ENCODE measurements at places on chromosomes 13 and 19.

GRCh38 chr13:113448885-113449692 lies 4.2 kb downstream of the ADPRHL1 start:
- H3K27me3 ChIP-seq = no peaks in the 10 kb centered on the region
- DNase-seq = peak; percentile 69
- H3K27ac ChIP-seq = no peak overlapping the region
- H3K36me3 ChIP-seq = no peaks in the 10 kb centered on the region
- no peaks in the 10 kb centered on the region for H3K4me1 ChIP-seq

DNA sequence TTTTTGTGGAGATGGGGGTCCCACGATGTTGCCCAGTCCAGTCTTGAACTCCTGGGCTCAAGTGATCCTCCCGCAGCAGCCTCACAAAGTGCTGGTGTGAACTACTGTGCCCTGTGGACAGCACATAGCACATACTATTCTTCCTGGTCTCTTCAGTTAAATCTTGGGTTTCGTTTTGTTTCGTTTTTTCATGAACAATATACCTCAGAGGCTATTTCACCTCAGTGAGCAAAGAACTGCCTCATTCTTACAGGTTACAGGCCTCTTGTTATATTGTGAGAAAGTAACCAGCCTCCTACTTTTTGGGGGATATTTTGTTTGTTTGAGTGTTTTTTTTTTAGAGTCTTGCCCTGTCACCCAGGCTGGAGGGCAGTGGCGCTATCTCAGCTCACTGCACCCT lies 1.3 kb upstream of the C3 start:
- no peak overlapping the region for H3K27ac ChIP-seq
- no peaks in the 10 kb centered on the region for H3K27me3 ChIP-seq
- no peaks in the 10 kb centered on the region for H3K36me3 ChIP-seq
- peaks cover 14% of the 10 kb centered on the region for H3K4me1 ChIP-seq
- DNase-seq = no peak
- no peak overlapping the region for H3K4me3 ChIP-seq

GRCh38 chr13:42707048-42707447 lies 74.3 kb upstream of the FAM216B start:
- no peaks in the 10 kb centered on the region for H3K4me1 ChIP-seq
- no peak overlapping the region for H3K4me3 ChIP-seq
- H3K27me3 ChIP-seq = no peaks in the 10 kb centered on the region
- no peak for DNase-seq

DNA sequence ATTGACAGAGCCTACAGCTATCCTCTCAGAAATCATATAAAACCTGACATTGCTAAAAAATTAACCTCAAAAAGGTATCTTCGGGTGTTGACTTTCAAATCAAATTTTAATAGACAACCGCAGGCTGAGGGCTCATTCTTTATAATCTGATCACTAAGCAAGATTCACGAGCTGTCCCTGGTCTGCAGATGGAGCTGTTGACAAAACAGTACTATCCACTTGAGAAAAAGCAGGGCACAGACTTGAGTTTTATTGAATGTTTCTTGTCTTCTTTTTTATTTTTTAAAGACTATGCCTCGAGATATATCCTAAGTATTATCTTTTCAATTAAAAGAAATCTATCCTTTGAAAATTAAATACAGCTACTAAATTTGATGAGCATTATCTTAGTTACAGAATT lies 540.5 kb downstream of the PCDH9 start:
- H3K27me3 ChIP-seq = no peaks in the 10 kb centered on the region
- no peak for DNase-seq
- H3K4me1 ChIP-seq = no peaks in the 10 kb centered on the region

DNA sequence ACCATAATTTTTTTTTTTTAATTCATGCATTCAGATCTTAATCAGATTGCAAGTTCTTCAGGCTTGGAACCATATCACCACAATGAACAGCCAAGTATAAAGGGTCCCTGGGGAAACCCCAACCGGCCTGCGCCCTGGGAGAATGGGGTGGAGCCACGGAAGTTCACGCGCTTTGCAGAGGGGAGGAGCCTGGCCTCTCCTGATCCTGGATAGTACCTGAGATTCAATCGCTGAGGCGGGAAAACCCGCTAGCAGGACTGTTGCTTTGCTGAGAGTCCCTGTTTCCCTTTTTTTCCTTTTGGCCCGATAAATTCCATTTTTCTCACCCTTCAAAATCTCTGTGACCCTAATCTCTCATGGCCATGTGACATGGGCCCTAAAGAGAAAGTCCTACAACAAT lies 385.1 kb downstream of the IRS2 start:
- no peaks in the 10 kb centered on the region for H3K27me3 ChIP-seq
- no peak overlapping the region for H3K27ac ChIP-seq
- DNase-seq = no peak
- H3K4me1 ChIP-seq = no peaks in the 10 kb centered on the region
- H3K4me3 ChIP-seq = no peak overlapping the region
- no peaks in the 10 kb centered on the region for H3K36me3 ChIP-seq

DNA sequence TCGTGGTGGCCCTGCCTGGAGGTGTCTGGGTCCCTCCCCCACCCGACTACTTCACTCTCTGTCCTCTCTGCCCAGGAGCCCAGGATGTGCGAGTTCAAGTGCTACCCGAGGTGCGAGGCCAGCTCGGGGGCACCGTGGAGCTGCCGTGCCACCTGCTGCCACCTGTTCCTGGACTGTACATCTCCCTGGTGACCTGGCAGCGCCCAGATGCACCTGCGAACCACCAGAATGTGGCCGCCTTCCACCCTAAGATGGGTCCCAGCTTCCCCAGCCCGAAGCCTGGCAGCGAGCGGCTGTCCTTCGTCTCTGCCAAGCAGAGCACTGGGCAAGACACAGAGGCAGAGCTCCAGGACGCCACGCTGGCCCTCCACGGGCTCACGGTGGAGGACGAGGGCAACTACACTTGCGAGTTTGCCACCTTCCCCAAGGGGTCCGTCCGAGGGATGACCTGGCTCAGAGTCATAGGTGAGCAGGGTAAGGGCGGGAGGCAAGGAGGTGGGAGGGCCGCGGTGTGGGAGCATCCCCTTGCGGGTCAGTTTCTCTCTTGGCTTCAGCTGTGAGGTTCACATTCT lies 19.2 kb downstream of the NECTIN2 start:
- no peak for DNase-seq
- no peak overlapping the region for H3K27ac ChIP-seq
- no peaks in the 10 kb centered on the region for H3K36me3 ChIP-seq
- H3K27me3 ChIP-seq = no peaks in the 10 kb centered on the region
- no peak overlapping the region for H3K4me3 ChIP-seq

DNA sequence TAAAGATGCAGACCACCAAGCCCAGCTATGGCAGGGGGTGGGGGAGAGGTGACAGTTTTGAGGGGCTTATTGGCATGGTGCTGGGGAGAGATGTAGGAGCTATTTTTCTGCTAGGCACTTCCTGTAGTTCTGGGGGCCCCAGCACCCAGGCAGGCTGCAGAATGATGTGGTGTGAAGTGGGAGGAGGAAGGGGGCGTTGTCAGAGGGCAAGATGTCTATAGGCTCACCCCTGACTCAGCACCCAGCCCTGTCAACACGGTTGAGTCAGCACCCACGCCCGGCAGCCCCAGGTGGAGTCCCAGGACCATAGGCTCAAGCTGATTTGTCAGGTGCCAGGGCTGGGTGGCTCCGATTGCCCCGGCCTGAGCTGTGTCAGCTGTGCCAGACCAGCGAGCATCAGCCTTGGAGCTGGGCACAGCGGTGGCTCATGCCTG lies 5.8 kb downstream of the KLF2 start:
- H3K27ac ChIP-seq = peak overlapping the region; percentile 94
- no peaks in the 10 kb centered on the region for H3K27me3 ChIP-seq
- H3K4me1 ChIP-seq = peaks cover 49% of the 10 kb centered on the region
- peak; percentile 98 for DNase-seq

DNA sequence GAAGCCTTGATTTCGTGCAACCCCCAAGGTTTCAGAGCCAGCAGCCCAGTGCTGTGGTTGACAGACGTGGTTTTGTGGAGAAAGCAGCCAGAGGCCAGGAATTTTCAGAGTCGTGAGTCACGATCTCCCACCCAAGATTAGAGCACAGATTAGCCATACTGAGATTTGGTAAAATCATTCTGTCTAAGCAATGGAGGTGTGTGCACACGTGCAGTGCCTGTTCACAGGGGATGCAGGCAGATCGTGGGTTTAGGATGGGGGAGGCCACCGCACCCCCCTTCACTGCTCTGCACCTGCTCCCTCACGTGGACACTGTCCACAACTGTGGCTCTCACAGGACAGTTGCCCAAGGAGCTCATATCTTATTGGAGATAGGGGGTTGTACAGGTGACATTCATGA lies 46.6 kb upstream of the GPR183 start:
- peak overlapping the region; percentile 93 for H3K27ac ChIP-seq
- DNase-seq = no peak
- H3K4me1 ChIP-seq = peaks cover 91% of the 10 kb centered on the region
- no peak overlapping the region for H3K4me3 ChIP-seq
- H3K36me3 ChIP-seq = peaks cover 22% of the 10 kb centered on the region

DNA sequence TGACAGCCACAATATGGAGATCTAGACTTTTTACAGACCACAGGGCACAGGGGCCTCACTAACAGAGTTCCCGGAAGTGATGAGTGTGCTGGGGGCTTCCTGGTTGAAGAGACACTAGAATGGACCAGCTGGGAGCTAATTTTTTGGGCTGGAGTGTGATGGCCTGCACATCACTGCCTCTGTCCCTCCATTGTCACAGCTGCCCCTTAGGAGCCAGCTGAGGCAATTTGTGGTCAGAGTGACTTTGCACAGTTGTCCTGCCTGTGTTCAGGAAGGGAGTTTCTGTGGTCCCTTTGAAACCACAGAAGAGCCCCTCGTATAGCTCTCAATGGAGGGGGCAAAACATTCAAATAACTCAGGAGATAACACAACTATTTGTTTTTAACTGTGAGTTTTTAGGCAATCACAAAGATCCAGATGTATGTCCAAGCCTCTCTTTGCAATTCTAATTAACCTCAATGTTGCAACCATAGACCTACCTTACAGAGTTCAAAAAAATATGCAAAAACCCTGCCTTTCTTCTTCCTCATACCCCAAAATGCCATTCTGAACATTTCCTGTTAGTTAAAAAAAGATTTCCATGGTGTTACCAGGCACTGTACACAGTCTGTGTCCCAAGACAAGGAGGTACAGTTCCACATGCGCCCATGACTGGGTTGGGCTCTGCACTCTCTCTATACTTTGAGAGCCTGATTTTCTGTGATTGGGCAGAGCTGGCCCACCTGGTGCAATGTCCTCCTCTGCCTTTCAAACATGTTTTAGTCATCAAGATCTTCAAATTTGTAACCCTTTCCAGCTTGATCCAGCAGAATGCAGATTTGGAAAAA lies 2.4 kb downstream of the ALOX5AP start:
- H3K4me1 ChIP-seq = peaks cover 77% of the 10 kb centered on the region
- DNase-seq = no peak
- H3K27ac ChIP-seq = peak overlapping the region; percentile 8
- H3K36me3 ChIP-seq = no peaks in the 10 kb centered on the region
- no peaks in the 10 kb centered on the region for H3K27me3 ChIP-seq
- peak overlapping the region; percentile 60 for H3K4me3 ChIP-seq

DNA sequence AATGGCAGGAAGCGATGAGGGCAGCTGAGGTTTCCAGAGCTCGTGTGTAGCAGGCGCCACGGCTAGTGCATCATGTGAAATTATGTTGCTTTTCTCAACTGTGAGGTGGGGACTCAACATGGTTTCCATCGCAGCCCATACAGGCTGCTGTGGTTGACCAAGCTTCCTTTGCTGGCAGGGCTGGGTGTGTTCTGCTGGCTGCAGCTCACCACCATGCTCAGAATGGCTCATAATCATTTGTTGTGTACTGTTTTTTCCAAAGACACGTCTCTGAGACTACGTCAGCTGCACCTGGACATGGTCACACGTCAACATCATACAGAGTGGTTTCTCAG lies 16.1 kb upstream of the RASA3 start:
- peak; percentile 77 for DNase-seq
- peak overlapping the region; percentile 79 for H3K27ac ChIP-seq
- H3K4me1 ChIP-seq = peaks cover 98% of the 10 kb centered on the region
- no peaks in the 10 kb centered on the region for H3K36me3 ChIP-seq

DNA sequence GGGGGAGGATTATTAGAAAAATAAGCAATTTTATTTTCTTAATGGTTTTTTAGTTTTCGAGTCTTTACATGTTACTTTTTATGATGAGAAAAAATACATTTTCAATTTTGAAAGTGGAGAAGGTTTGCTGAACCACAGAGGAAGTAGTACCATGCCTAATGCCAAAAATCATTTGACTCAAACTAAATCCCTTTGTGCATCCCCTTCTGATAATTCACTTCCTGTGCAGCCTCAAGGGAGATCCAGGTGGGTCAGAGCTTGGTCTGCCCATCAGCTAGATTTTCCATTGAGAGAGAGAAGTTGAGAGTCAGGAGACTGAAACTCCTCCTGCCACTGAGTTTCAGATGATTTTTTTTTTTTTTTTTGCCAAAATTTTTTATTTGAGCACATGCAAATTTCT lies 571.7 kb downstream of the LIG4 start:
- H3K4me1 ChIP-seq = no peaks in the 10 kb centered on the region
- no peaks in the 10 kb centered on the region for H3K27me3 ChIP-seq

- no peaks in the 10 kb centered on the region for H3K27me3 ChIP-seq
- H3K27ac ChIP-seq = no peak overlapping the region
- H3K4me1 ChIP-seq = peaks cover 14% of the 10 kb centered on the region
- no peak overlapping the region for H3K4me3 ChIP-seq
- peak; percentile 9 for DNase-seq
- H3K36me3 ChIP-seq = no peaks in the 10 kb centered on the region
These were observed 25.6 kb downstream of the CARM1 start for GRCh38 chr19:10896851-10897526.

DNA sequence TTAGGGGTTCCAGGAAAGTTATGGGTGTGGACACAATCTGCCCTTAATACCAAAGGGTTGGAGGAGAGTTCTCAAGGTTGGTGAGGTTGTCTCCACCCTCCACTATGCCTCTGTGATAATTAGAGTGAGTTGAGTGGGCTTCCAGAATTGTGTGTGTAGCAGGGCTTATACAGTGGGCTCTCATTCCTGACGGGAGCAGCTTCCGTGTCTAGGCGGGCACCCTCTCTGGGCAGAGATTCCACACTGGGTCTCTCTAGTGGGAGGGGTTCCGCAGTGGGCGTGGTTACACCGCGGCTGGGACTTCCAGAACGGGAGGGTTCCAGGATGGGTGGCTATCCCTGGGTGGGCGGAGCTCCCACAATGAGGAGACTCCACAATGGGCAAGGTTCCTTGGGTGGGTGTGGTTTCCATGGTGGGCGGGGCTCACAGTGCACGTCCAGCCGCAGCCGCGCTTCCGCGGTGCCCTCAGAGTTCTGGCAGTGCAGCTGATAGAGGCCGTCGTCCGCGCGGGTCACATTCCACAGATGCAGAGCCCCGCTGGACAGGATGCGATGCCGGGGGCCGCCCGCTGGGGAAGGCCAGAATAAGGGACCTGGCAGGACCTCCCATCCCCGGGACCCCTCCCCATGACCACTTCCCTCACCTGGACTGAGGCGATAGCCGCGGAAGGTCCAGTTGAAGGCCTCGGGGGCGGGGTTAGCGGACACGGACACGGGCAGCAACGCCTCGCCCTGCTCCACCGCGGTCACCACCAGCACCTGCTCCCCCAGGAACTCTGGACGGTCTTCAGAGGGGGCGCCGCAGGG lies 8.4 kb downstream of the NPHS1 start:
- DNase-seq = no peak
- H3K4me3 ChIP-seq = no peak overlapping the region

All from CD4-positive, alpha-beta T cell (primary cell).